ENCODE measurements at places on chromosomes 3 and 15.

DNA sequence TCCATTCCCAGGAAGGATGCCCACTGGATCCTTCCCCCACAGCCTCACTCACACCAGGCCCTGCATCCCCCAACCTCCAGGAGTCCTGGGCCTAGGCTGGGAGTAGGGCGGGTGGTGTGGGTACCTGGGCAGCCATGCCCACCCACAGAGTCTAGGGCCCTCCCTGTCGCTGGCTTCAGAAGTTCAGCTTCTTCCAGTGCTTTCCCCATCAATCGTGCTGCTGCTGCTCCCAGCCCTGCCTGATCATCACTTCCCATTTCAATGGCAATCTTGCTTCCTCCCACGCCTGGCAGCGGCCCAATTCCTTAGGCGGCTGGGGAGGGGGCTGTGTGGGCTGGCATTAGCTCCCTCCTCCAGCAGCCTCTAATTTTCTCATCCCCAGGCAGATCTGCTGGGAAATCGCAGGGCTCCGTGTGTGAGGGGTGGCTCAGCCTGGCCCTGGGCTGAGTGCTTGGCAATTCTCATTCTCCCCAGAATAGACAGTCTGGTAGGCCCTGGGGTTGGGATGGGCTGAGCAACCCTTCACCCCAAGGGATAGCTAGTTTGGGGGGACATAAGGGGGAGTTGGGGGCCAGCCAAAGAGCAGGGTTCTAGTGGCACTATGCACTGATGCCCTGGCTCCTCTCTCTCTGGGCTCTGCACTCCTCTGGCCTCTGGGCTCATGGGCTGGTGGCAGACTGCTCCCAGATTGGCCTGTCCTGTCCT, 66.4 kb downstream of the SCN5A start:
- peak; percentile 34 for DNase-seq

- DNase-seq = no peak
These were observed 312.2 kb upstream of the SLCO3A1 start for GRCh38 chr15:91541286-91541685.

- no peak for DNase-seq
These were observed 57.0 kb downstream of the NEK10 start for GRCh38 chr3:27312044-27312668.

- no peak for DNase-seq
These were observed 63.8 kb downstream of the MRPL46 start for GRCh38 chr15:88403351-88403791.

DNA sequence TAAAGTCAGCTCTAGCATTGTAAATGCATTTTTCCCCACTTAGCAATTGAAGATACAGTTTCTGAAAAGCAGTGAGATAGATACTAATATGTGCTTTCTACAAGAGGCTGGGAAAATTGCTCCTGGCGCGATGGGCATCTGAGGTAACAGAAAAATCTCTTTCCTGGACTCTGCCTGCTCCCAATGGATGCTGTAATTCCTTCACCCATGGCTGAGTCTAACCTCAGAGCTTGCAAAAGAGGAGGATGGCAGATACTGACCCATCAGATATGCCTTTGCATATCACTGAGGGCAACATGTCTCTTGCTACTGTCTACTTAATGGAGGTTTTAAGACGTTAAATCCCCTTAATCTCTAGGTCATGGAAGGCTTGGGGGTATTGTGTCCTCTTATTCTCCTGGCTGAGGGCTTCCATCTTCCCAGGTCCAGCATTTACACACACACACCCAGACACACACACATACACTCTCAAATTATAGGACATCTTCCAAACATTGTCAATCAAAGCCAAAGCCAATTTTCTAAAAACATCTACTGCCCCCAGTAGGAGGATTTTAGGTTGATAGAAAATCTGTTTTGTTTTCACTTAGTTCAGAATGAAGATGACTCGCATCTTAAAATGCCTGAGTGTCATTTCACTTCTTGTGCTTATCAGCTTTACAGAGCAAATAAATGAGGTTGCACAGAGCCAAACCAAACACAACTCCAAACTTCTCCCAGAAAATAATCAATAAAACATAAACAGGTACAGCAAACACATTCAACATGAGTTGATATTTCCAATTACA, 2.4 kb downstream of the TRPM1 start:
- no peak for DNase-seq

GRCh38 chr15:70469651-70470555, 293.5 kb downstream of the UACA start:
- no peak for DNase-seq

- no peak for DNase-seq
These were observed 11.4 kb downstream of the CCDC14 start for GRCh38 chr3:123949641-123950040.

Measured in right lobe of liver (tissue), 6 donors.